ENCODE measurements at places on chromosomes 5 and 9. TPM values are rescaled to one million over a fixed set of nuclear protein-coding genes. Genes with fewer than 3 reads are reported as not detected.

DNA sequence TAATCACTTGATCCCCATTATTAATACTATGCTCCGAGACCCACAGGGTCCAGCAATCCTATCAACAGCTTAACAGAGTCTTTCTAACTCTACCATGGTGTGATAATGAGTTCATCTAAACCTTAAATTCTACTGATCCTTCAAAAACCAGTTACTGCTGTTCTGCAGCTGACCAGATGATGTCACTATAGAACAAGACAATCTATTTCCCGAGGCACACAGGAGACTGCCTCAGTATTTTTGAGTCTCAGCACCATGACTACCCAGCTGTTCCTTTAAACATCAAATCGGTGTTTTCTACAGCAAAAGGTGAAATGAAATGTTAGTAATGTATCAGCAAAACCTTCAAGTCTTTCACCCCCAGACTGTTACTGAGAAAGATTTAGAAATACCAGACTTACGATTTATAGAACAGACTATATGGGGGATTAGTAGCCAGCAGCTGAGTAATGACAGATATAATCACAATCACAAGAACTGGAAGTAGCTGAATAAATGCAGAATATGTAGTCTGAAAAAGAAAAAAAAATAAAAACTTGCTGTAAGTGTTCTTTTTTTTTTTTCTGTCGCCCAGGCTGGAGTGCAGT, 16.9 kb downstream of the DNAJC18 start:
- peak; percentile 86 for DNase-seq

GRCh38 chr9:21873540-21874221, 71.2 kb downstream of the MTAP start:
- DNase-seq = peak; percentile 86

DNA sequence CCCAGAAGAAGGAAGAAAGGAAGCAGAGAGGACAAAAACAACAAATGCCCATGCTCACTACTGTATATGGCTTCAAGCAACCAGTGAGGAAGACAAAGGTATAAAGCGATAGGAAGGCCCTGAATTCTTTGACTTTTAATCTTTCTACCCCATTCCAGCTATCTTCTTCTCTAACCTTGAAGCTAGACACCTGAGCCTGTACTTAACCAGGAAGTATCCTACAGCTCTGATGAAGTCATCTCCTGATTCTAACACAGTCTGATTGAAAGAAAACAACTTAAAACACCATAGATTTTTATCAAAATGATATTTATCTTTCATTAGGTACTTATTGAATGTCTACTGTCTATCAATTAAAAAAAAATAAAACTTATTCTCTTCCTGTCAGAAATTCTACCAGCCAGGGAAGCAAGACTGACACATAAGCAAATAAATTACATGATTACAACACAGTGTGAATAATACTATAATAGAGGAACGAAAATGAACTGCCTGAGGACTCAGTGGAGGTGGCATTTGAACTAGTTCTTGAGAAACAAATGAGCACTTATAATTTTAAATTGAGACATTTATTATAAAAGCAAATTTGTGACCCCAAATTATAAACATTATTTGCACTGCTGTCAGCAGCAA, 123.3 kb upstream of the ELL2 start:
- no peak for DNase-seq

DNA sequence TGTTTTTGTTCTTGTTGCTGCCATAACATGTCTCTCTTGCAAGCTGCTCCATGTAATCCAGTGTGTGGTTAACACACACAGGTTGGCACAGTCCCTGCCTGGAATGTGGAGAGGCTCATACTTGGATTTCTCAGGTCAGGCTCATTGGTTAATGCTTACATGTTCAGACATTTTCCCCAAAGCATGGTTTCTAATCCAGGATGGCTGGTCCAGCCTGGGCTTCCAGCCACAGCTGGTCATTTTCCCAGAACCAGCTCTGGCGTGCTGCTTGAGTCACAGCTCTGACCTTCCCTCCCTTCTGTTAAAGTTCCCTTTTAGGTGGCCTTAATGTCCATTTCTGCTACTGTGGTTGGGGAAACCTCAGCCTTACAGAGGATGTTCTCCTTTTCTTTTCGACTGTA, 294.3 kb downstream of the TAF11L14 start:
- no peak for DNase-seq

DNA sequence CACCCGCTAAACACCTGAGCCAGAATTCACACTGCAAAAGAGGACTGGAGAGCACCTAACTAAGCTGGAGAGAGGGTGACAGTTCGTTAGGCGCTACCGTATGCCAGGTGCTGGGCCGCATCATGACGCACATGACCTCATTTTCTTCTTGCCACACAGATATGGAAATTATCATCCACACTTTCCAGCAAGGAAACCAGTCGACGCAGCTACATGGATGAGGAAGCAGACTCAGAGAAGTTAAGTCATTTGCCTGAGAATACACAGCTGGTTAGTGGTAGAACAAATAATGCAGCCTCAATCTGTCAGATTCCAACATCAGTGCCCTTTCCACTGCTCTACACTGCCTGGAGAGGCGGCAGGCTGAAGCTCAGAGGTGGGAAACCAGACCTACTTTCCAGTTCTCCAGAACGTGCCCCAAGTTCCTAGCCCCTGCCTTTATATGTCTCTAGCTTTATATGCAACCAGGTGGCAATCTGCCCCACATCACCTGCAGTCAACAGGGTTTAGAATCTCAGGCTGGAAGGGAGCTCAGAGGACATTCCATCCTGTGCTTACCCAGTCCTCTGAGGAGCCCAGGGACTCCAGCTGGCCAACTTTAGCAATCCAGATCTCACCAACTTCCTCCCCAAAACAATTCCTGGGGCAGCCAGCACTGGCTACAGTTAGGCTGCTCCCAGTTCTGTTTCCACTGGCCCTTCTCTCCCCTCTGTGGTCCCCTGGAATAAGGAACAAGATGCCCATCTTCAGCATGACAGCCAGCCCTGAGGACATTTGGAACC, 8.8 kb downstream of the TNIP1 start:
- no peak for DNase-seq

SPOUT1 gene
- 31.1 TPM for total RNA-seq

DNA sequence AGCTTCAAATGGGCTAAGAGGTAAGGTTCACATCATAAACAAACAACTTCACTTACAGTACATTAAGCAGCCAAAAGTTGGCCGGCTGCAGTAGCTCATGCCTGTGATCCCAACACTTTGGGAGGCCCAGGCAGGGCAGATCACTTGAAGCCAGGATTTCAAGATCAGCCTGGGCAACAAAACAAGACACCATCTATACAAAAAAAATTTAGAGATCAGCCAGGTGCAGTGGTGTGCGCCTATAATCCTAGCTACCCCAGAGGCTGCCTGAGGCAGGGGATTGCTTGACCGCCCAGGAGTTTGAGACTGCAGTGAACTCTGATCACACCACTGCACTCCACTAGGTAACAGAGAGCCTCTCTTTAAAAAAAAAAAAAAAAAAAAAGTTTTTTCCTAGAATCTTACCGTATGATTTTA, 16.9 kb downstream of the UBTD2 start:
- DNase-seq = no peak

IL9 gene
- total RNA-seq = not detected

DNA sequence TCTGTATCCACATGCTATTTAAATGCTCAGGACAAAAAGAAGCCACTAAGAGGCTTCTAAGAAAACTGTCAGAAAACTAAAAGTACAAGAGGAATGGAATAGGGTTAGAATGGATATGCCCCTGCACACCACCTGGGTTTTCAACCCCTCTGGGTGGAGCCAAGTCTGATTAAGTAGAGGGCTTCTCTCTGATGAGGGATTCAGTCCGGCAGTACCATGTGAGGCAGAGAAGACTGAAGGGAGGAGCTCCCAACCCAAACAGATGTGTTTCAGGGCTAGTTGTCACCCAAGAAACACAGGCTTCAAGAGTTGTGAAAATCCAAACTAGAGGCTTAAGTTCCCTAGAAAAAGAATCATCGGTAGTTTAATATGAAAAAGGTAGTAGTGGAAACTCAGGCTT, 12.5 kb downstream of the NREP start:
- no peak for DNase-seq

- no peak for DNase-seq
Measured at GRCh38 chr5:176743136-176743861, 67.1 kb upstream of the UNC5A start.

TRPM6 gene
- 1.2 TPM for total RNA-seq

Measured in dermis blood vessel endothelial cell (primary cell).